ENCODE measurements at places on chromosomes 13 and 19.

- peaks cover 27% of the 10 kb centered on the region for H3K4me1 ChIP-seq
- peak overlapping the region; percentile 100 for H3K4me3 ChIP-seq
- H3K36me3 ChIP-seq, result peaks cover 11% of the 10 kb centered on the region
- H3K27ac ChIP-seq, result peak overlapping the region; percentile 99
- no peaks in the 10 kb centered on the region for H3K27me3 ChIP-seq
- DNase-seq, result peak; percentile 46
Measured at GRCh38 chr19:57280962-57281400, 696 bp downstream of the ZNF460 start.

DNA sequence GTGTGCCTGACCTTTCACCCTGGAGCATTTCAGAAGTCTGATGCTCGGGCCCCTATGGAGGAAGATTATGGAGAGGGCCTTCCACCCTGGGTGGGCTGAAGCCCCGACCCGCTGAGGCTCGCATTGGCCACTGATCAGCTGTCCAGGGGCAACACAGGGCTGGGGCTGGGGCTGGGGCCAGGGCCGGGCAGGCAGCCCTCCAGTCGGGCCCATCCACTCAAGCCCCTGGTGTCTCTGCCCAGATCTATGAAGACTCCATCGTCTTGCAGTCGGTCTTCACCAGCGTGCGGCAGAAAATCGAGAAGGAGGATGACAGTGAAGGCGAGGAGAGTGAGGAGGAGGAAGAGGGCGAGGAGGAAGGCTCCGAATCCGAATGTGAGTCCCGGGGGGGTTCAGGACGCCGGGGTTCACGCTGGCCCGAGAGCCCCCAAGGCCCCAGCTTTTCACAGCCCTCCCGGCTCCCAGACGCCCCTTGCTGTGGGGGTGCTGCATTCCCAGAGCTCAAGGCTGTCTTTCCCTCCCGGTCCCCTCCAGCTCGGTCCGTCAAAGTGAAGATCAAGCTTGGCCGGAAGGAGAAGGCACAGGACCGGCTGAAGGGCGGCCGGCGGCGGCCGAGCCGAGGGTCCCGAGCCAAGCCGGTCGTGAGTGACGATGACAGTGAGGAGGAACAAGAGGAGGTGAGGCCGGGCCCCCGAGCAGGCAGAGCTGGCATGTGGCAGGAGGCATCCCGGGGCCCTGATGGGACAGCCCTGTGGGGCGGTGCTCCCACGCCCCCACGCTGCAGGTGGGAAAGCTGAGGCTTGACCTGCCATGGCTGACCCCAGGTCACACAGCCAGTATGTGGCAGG lies 29.5 kb upstream of the LDLR start:
- no peak overlapping the region for H3K4me3 ChIP-seq
- peaks cover 8% of the 10 kb centered on the region for H3K36me3 ChIP-seq
- DNase-seq, result no peak
- no peaks in the 10 kb centered on the region for H3K4me1 ChIP-seq

DNA sequence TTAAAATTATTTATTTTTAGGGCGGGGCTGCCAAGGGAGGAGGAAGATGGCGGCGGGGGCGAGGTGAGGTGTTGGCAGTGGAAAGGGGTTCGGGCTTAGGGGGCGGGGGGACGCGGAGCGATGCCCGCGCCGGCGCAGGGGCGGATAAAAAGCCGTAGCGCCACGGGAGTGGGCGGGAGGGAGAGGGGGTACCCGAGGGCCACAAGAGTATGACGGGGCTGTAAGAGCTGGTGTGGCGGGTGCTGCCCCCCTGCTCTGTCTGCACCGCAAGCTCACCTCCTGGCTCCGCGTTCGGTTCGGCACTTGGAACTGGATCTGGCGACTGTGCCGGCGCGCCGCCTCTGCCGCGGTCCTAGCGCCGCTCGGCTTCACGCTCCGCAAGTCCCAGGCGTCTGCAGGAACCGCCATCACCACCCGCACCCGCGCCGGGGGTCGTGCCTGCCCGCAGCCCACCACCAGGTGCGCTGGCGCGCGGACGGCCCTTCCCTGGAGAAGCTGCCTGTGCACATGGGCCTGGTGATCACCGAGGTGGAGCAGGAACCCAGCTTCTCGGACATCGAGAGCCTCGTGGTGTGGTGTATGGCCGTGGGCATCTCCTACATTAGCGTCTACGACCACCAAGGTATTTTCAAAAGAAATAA lies 265.2 kb upstream of the SGCG start:
- H3K27me3 ChIP-seq, result peaks cover 26% of the 10 kb centered on the region
- H3K36me3 ChIP-seq, result no peaks in the 10 kb centered on the region
- peaks cover 3% of the 10 kb centered on the region for H3K4me1 ChIP-seq
- peak; percentile 56 for DNase-seq
- H3K27ac ChIP-seq, result no peak overlapping the region

DNA sequence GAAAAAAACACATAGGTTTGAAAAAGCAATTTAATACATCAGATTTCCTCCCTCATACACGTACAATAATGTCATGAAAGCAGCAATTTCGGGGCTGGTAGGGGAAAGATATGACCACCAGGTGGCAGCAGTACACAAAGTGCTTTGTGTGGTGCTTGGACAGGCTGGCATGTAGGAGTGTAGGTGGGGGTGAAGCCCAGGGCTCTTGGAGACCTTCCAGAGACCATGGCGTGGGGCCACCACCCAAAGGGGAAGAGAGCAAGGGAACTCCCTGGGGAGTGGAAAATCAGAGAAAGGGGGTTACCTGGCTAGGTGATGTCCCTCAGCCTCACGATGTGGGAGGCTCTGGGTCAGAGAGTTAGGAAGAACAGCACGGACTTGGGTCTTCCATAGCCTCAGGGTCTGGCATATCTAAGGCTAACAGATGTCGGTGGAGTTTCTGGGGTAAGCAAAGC lies 11.8 kb upstream of the CCNA1 start:
- DNase-seq, result peak; percentile 80
- 0 out of 2 replicates have a peak, but pooled peaks cover 8% of the 10 kb centered on the region for H3K27me3 ChIP-seq
- no peak overlapping the region for H3K4me3 ChIP-seq
- H3K36me3 ChIP-seq, result no peaks in the 10 kb centered on the region
- no peak overlapping the region for H3K27ac ChIP-seq

DNA sequence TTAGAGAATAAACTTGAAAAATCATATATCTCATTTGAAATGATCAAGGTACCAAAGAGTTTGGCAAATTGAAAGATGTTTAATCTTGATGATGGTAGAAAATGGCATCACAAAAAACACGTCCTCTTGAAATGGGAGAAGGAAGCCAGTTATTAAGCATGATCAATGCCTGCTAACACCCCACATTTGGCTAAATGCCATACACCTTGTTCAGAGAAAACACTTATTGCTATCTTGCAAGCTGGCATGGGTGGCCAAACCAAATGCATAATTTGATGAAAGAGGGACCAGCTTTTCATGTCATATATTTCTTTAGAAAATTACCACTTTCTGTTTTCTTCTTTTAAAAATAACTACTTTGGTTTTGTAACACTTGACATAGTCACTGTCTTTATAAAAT lies 141.3 kb downstream of the ZAR1L start:
- no peak for DNase-seq
- peaks cover 4% of the 10 kb centered on the region for H3K4me1 ChIP-seq
- H3K36me3 ChIP-seq, result no peaks in the 10 kb centered on the region
- no peak overlapping the region for H3K4me3 ChIP-seq
- H3K27me3 ChIP-seq, result no peaks in the 10 kb centered on the region

DNA sequence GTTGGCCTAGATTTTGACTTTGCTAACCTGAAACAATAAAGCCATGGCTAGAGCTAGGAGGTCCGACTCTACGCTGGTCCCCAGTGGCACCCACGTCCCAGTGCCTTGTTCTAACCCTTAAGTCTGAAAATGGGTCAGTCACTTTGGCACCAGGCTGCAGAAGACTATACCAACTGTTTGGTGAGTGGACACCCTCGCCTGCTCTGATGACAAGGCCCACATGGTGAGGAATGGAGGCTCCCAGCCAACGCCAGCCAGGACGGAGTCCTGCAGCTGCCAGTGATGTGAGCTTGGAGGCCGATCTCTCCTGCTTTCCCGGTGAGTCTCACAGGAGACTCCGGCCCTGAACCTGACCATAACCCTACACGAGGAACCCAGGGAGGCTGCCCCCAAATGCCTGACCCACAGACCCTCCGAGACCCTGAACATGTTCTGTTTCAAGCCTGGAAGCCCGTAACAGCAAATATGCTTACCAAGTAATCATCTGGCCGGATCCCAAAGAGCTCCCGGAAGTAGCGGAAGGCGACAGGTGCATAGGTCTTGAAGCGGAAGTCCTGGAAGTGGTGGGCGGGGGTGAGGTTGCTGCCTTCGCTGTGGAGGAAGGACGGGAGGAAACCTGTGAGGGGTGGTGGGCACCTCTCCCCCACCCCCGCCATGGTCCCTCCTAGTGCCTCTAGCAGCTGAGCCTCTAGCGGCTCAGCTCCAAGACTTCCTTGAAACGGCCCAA lies 34.1 kb upstream of the CACTIN start:
- peaks cover 5% of the 10 kb centered on the region for H3K4me1 ChIP-seq
- H3K27me3 ChIP-seq, result no peaks in the 10 kb centered on the region
- no peak overlapping the region for H3K27ac ChIP-seq
- DNase-seq, result no peak
